A549 treated with Hydrocortisone at 1 μM for 4 hours (cell line): ENCODE measurements at places on chromosomes 12 and 14. TPM values are rescaled to one million over a fixed set of nuclear protein-coding genes. Genes with fewer than 3 reads are reported as not detected.

Gene KRT78
- total RNA-seq: 0.07 to 0.45 TPM (median 0.25 TPM) in 4 of 5 replicates, not detected in the other

Gene CFAP54
- 0.54 to 1.3 TPM (median 1.1 TPM) in 5 replicates for total RNA-seq

Gene MYL6B
- total RNA-seq: 66.8 to 83.8 TPM (median 78.9 TPM) in 5 replicates

Gene LTB4R2
- total RNA-seq: 3.0 to 4.9 TPM (median 3.8 TPM) in 5 replicates
